ENCODE measurements at places on chromosomes 13 and 19.

- peak; percentile 91 for DNase-seq
Measured at GRCh38 chr19:41263850-41264580, at the start of gene HNRNPUL1. HNRNPUL1 (plus strand) TSS chr19:41264372; CDS start chr19:41264504, 132 bp downstream.

GRCh38 chr13:102286326-102286725, 115.5 kb downstream of the FGF14 start:
- DNase-seq, result no peak

DNA sequence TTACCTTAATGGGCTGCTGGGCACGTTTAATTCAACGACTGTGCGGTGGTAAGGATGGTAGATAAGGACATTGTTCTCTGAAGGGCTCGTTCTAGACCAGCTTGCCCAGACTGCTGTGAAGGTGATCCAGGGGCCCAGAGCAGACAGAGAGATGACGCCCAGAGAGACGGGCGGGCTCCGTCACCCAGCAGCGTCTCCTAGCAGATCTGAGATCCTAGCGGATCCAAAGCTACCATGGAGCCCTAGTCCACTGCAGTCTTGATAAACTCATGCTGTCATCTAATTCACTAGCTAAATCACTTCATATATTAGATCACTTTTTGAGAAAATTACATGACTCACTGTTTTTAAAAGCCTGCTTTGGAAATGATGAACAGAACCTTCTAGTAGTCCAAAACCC, 21.5 kb downstream of the COL4A2 start:
- no peak for DNase-seq

GRCh38 chr13:28426381-28426780, 68.5 kb downstream of the FLT1 start:
- no peak for DNase-seq

- no peak for DNase-seq
Measured at GRCh38 chr13:94359875-94360274, 119.6 kb downstream of the DCT start.

- DNase-seq, result no peak
Measured at GRCh38 chr19:4042064-4042730, 24.5 kb downstream of the ZBTB7A start.

DNA sequence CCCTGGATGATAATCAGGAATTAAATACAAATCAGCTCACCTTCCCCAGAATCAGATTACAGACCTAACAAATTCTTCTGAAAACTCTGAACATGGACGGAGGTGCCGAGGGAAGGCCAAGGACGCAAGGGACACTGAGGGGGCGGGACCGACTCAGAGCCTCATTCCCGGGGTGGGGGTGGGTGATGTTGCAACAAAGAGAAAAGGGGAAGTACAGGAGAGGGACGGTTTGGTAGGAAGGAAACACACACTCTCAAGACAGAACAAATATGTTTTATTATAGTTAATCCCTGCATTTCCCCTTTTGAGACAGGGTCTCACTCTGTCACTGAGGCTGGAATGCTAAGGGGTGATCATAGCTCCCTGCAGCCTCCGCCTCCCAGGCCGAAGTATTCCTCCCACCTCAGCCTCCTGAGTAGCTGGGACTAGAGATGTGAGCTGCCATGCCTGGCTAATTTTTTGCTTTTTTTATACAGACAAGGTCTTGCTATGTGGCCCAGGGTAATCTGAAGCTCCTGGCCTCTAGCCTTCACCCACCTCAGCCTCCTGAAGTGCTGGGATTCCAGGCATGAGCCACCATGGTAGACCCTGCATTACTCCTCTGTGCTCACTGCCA, 786 bp upstream of the LILRA2 start:
- DNase-seq, result no peak

- no peak for DNase-seq
Measured at GRCh38 chr13:30121666-30122065, 185.7 kb downstream of the KATNAL1 start.
